ENCODE measurements at places on chromosomes 5 and 9.

GRCh38 chr9:107465467-107466451 lies 23.8 kb downstream of the KLF4 start:
- no peak for DNase-seq

GRCh38 chr5:28313953-28314352 lies 1275.6 kb upstream of the CDH9 start:
- no peak for DNase-seq

DNA sequence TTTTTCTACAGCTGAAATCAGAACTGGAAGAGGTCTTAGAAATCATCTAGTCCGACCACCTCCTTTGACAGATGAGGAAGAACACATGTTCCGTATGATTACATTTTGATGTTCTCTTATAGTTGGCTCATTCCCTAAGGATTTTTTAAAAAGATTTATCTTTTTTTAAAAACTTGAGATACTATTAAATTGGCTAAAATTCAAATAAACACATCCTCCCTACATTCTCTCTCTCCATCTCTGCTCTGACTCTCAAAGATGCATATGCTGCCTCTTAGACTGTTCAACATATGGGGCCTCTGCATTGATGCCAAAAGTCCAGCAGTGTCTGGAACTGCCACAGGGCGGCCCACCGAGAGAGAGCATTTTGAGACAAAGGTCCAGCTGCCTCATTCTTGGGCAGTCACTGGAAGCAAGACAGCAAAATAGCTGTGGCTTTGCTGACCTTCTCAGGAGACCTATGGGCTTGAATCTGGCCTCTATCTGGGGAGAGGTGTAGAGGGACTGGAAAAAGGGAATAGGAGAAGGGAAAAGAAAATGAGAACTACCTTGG lies 12.8 kb upstream of the TSSK1B start:
- DNase-seq: no peak

- DNase-seq: no peak
These were observed 644 bp downstream of the NIM1K start for GRCh38 chr5:43192558-43193180.

- no peak for DNase-seq
These were observed 64.4 kb upstream of the PCAT7 start for GRCh38 chr9:94490465-94490864.

DNA sequence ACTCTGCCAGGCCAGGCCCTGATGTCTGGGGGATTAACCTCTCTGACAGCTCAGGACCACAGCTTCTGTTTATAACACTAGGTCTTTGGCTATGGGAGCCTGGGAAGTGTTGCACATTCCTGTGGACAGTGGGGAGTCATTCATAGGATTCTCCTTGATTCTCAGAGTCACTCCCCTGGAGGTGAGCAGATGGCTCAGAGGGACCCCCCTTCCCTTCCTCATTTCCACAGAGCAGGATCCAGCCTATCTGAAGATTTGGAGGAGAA lies 60.2 kb downstream of the NRG2 start:
- DNase-seq: no peak

DNA sequence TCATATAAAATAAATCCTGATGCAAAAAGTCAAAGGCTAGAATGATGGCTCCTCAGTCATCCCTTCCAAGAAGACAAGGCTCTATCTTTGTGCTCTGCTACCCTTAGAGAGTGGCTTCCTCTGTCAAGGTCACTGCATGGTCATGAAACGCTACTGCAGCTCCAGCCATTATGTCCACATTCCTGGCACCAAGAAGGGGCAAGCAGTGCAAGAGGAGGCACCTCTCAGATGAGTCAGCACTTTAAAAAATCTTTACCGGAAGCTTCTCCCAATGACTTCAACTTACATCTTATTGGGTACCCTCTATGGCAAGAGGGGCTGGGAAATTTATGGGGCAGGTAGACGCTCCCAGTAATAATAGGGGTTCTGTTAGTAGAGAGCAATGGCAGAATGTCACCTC lies 129.5 kb upstream of the CPEB4 start:
- DNase-seq: no peak

DNA sequence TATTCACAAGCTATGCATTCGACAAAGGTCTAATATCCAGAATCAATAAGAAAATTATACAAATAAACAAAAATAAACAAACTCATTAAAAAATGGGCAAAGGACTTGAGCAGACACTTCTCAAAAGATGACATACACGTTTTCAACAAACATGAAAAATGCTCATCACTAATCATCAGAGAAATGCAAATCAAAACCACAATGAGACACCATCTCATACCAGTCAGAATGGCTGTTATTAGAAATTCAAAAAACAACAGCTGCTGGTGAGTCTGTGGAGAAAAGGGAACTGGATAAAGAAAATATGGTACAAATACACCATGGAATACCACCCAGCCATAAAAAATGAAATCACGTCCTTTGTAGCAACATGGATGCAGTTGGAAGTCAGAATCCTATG lies 45.1 kb upstream of the PUM3 start:
- DNase-seq: no peak

GRCh38 chr9:37034305-37034937 lies 353 bp upstream of the PAX5 start:
- no peak for DNase-seq

DNA sequence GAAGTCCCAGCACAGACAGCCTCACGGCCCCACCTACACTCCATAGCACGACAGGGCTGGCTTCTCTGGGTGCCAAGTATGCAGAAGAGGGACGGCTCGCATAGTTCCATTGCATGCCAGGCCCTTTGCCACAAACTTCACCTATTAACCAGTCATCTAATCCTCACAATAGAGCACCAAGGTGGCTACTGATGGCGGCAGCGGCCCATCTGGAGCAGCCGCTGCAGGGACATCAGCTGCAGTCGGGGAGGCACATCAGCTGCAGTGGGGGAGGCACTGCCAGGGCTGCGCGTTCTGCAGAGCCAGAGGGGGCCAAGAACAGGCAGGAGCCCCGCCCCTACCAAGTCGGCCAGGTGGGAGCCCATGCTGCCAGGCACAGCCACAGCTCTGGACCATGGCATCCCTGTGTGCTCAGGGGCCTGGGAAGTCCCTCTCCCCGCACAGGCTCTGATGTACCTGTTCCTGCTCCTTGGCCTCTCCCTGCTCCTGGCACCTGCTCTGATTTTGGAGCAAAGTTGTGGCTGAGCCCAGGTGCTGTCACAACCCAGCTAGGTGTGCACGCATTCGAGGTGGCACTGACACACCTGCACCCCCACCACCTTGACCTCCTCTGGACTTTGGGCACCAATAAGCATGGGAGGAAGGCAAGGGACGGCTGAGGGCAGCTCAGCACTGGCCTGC lies 61.5 kb upstream of the SYNPO start:
- DNase-seq: no peak

GRCh38 chr9:16767366-16767765 lies 103.1 kb downstream of the BNC2 start:
- no peak for DNase-seq

DNA sequence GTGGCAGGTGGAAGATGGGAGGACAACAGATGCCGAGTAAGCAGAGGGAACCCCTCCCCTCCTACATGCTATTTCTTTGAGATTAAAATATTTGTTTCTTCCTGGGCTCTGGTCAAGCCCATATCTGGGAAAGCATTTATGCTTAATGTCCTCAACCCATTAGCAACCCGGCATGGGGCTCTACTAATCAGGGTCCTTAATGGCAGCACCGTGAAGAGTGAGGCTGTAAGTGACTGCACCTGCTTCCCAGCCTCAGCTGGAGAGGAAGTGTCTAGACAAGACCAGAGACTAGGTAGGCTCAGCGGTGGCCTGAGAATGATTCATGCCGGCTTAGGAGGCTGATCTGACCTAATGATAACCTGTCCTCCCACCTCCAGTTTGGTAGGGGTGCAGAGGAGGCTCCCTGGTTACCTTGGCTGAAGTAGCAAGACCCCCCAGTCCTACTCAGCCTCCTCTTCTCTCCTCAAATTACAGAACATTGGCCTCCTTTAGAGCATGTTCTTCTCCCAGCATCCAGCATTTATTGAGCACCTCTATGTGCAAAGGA lies 61.3 kb upstream of the HSPA9 start:
- no peak for DNase-seq
